ENCODE measurements at places on chromosomes 5 and 9. TPM values are rescaled to one million over a fixed set of nuclear protein-coding genes. Genes with fewer than 3 reads are reported as not detected.
A peak's percentile ranks its signal among the peaks of the same experiment; 100 is the strongest.

GRCh38 chr5:155430192-155430591 lies 416.6 kb downstream of the KIF4B start:
- no peak overlapping the region for H3K4me3 ChIP-seq
- no peaks in the 10 kb centered on the region for H3K36me3 ChIP-seq
- DNase-seq: no peak
- no peak overlapping the region for H3K27ac ChIP-seq
- H3K4me1 ChIP-seq: no peaks in the 10 kb centered on the region

GRCh38 chr5:147892696-147893296 lies 13.5 kb downstream of the C5orf46 start:
- H3K27me3 ChIP-seq: no peaks in the 10 kb centered on the region
- H3K27ac ChIP-seq: peak overlapping the region; percentile 71
- peaks cover 18% of the 10 kb centered on the region for H3K4me1 ChIP-seq
- H3K36me3 ChIP-seq: peaks cover 6% of the 10 kb centered on the region
- peak; percentile 44 for DNase-seq

GRCh38 chr5:111099058-111099778 lies 7.1 kb downstream of the WDR36 start:
- no peak overlapping the region for H3K4me3 ChIP-seq
- peaks cover 6% of the 10 kb centered on the region for H3K4me1 ChIP-seq
- no peaks in the 10 kb centered on the region for H3K27me3 ChIP-seq
- DNase-seq: no peak

DNA sequence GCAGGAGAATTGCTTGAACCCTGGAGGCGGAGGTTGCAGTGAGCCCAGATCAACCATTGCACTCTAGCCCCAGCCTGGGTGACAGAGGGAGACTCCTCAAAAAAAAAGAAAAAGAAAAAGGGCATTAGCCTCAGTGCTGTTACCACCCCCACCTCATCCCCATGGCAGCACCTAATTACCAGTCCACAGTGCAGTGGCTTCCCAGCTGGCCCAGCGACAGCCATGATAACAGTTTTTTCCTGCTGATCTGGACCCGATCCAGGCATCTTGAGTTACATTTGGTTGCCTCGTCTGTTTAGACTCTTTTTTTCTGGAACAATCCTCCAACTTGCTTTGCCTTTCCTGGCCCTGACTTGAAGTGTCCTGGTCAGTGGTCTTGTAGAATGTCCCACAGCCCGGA lies 24.4 kb downstream of the NCS1 start:
- H3K4me3 ChIP-seq: no peak overlapping the region
- no peak overlapping the region for H3K27ac ChIP-seq
- no peak for DNase-seq

The AP3B1 gene
- 39.7 TPM for total RNA-seq

DNA sequence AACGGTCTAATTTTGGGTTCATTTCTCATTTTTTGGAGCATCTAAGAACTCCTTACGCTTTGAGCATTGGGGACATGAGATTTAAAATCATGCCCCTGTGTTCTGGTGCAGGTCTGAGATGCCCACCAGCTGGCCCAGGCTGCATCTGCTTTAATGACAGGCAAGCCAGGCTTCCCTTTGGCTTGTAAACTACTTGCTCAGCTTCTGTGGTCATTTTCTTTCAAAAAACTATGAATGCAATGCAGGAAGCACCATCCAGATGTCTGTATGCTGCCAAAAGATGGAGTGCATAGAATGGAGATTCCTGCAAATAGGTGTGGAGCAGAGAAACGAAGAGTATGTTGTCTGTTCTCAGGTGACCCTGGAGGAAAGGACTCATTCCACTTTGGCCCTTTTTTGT lies 399.9 kb upstream of the ADAMTSL1 start:
- no peak overlapping the region for H3K27ac ChIP-seq
- no peak for DNase-seq
- H3K36me3 ChIP-seq: no peaks in the 10 kb centered on the region
- peaks cover 25% of the 10 kb centered on the region for H3K27me3 ChIP-seq
- no peaks in the 10 kb centered on the region for H3K4me1 ChIP-seq

DNA sequence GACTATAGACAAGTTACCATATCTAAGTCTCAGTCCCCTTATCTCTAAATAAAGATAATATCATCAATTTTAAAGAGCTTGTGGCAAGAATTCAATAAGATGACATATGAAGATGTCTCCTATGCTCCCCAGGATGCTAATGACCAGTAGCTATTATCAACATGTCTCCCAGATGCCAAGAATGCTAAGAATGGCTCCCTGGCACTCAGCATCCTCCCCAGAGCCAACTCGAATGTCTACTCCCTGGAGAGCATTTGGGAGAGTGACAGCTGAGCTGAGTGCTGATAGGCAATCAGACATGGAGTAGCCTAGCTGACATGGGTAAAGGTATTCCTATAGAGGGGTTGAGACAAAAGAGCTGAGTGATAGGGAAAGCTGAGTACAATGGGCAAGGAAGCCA lies 15.9 kb downstream of the P4HA2 start:
- no peaks in the 10 kb centered on the region for H3K27me3 ChIP-seq
- H3K27ac ChIP-seq: no peak overlapping the region
- H3K36me3 ChIP-seq: peaks cover 21% of the 10 kb centered on the region

DNA sequence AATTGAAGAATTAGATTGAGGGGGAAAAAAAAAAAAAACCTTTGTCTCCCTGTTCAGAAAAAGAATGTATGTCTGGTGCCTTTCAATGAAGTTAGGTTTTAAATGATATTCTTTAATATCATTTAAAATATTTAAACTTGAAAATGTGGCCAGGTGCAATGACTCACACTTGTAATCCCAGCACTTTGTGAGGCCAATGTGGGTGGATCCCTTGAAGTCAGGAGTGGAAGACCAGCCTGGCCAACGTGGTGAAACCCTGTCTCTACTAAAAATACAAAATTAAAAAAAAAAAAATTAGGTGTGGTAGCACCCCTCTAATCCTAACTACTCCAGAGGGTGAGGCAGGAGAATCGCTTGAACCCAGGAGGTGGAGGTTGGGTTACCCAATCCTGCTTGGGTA lies 111.1 kb upstream of the RASA1 start:
- peak; percentile 59 for DNase-seq
- H3K27ac ChIP-seq: no peak overlapping the region
- H3K4me1 ChIP-seq: peaks cover 3% of the 10 kb centered on the region
- H3K27me3 ChIP-seq: no peaks in the 10 kb centered on the region

- H3K4me3 ChIP-seq: no peak overlapping the region
- no peak for DNase-seq
- no peaks in the 10 kb centered on the region for H3K4me1 ChIP-seq
- H3K36me3 ChIP-seq: peaks cover 42% of the 10 kb centered on the region
- no peak overlapping the region for H3K27ac ChIP-seq
Measured at GRCh38 chr5:14429101-14430050, 152.2 kb upstream of the OTULINL start.

- H3K27me3 ChIP-seq: no peaks in the 10 kb centered on the region
- no peak overlapping the region for H3K27ac ChIP-seq
- no peak overlapping the region for H3K4me3 ChIP-seq
- H3K36me3 ChIP-seq: no peaks in the 10 kb centered on the region
- no peak for DNase-seq
Measured at GRCh38 chr5:116546033-116546742, 28.4 kb downstream of the SEMA6A start.

DNA sequence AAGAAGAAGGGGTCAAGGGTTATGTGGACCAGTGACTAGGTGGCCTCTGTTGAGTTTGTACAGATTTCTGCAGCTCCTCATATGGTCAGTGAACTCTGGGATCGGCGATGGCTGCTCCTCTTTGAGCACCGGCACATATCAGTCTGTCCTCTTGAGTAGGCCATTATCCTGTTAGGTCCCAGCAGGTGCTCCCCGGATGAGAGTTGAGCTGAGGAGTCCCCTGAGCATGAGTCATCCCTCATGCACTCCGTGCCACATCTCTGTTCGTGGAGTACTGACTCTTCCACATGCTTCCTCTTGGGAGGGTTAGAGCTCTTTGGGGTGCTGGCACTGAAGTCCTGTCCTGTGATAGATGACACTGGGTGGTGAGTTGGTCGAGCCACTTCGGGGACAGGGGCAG lies 143.7 kb downstream of the PTTG1 start:
- H3K27me3 ChIP-seq: peaks cover 23% of the 10 kb centered on the region
- no peaks in the 10 kb centered on the region for H3K4me1 ChIP-seq
- DNase-seq: no peak
- H3K27ac ChIP-seq: no peak overlapping the region
- no peaks in the 10 kb centered on the region for H3K36me3 ChIP-seq

- no peak overlapping the region for H3K4me3 ChIP-seq
- no peaks in the 10 kb centered on the region for H3K4me1 ChIP-seq
- no peak overlapping the region for H3K27ac ChIP-seq
Measured at GRCh38 chr5:126994485-126994884, 35.9 kb downstream of the MARCHF3 start.

GRCh38 chr5:155254399-155254798 lies 240.8 kb downstream of the KIF4B start:
- peaks cover 6% of the 10 kb centered on the region for H3K4me1 ChIP-seq
- H3K36me3 ChIP-seq: no peaks in the 10 kb centered on the region
- DNase-seq: no peak
- H3K4me3 ChIP-seq: no peak overlapping the region
- H3K27ac ChIP-seq: no peak overlapping the region

DNA sequence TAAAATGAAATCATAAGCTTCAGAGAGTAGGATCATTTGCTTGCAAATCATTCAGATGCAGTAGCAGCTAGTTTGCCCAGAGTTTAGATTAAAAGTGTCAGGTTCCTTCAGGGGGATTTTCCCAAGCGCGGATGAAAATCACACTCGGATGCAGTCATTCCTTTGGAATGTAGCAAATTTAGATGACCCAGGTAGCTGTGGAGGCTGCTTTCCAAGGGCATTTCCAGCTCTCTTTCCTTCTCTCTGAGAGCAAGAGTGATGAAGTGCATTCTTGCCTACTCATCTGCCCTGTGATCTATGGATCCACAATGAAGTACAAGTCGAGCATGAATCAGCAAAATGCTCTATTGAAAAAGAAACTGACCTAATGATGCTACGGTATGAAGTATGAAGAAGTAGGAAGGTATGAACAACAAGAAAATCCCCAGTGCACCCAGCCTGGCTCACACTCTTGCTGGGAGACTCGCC lies 200.2 kb downstream of the PLK2 start:
- H3K4me1 ChIP-seq: peaks cover 10% of the 10 kb centered on the region
- H3K36me3 ChIP-seq: no peaks in the 10 kb centered on the region
- H3K27ac ChIP-seq: peak overlapping the region; percentile 74
- H3K27me3 ChIP-seq: no peaks in the 10 kb centered on the region
- H3K4me3 ChIP-seq: peak overlapping the region; percentile 57
- peak; percentile 80 for DNase-seq

The TEX48 gene
- not detected for total RNA-seq

The GABRA1 gene
- total RNA-seq: not detected

The CCL21 gene
- total RNA-seq: not detected

DNA sequence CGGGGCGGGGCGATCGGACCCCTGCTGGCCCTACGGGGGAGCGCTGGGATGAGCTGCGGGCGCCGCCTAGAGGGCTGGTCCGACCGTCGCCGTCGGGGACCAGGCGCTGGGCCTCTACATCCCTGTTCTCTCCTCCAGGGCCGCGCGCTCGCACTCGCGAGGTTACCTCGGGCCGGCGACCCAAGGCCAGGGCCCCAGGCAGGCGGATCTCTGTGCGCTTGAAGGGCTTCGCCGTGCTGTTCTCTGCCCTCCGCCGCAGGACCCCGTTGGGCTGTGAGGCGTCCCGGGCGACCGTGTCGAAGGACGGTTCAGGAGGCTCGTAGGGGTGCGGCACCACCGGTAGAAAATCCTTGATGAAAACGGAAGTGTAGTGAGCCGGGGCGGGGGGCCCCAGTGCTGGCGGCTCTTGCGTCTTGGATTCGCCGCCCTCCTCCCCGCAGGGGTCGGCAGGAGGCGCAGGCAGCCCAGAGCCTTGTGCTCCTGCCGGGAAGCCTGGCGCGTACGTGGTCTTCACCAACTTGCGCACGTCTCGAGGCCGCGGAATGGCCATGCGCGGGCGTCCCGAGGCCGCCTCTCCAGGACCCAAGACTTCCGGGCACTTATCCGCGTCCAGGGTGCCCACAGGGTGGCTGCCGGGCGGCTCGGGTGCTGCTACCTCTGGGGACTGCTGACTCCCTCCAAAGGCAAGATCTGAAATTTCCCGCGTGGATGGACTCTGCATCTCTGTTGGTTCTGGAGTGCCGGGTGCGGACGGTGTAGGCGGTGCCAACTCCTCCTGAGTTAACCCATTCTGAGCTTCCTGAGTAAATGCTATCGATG lies 2.0 kb downstream of the PROB1 start:
- peaks cover 5% of the 10 kb centered on the region for H3K36me3 ChIP-seq
- H3K27me3 ChIP-seq: no peaks in the 10 kb centered on the region
- peak overlapping the region; percentile 67 for H3K4me3 ChIP-seq
- peaks cover 16% of the 10 kb centered on the region for H3K4me1 ChIP-seq
- peak; percentile 63 for DNase-seq

The TRIM7 gene
- 26.3 TPM for total RNA-seq
